Upper lobe of right lung (tissue), 1 donor: ENCODE measurements at places on chromosomes 1 and 21.

GRCh38 chr1:21845646-21846641, 33.9 kb downstream of the LDLRAD2 start:
- H3K4me3 ChIP-seq: no peak overlapping the region
- DNase-seq: no peak
- peaks cover 98% of the 10 kb centered on the region for H3K36me3 ChIP-seq
- no peaks in the 10 kb centered on the region for H3K27me3 ChIP-seq
- no peaks in the 10 kb centered on the region for H3K4me1 ChIP-seq

DNA sequence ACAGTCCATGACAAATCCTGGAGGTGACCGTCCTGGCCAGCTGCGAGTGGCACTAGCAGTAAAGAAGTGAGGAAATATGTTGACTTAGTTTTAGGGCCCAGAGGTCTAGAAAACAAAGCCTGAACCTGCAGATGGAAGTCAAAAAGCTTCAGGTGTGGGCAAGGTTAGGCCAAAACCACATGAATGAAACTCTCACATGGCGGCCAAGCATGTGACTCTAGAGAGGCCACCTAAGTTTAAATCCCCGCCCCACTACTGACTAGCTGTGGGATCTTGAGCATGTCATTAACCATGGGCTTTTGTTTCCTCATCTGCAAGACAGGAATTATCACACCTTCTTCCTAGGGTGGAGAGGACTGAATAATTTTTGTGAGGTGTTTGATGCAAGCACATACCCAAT, 148.2 kb upstream of the DAB1 start:
- no peak overlapping the region for H3K4me3 ChIP-seq
- DNase-seq: no peak
- H3K27ac ChIP-seq: no peak overlapping the region
- H3K27me3 ChIP-seq: no peaks in the 10 kb centered on the region

DNA sequence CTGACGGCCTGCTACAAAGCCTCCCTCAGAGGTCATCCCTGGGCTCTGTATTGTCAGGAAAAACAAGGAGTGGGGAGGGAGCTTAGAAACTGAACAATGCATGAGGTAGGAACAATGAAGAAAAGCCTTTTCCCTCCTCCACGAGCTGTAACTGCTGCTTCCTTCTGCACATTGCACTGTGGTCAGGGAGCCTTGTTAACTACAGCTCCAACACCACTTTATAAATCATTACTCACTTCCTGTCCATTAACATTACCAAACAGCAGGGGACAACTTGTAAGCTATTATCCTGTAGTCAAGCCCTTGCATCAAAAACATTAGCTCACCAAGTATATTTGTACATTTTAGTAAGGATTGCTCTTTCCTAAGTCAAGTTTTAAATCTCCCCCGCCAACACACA, 336.0 kb upstream of the NR5A2 start:
- H3K4me1 ChIP-seq: no peaks in the 10 kb centered on the region
- no peak for DNase-seq
- H3K27me3 ChIP-seq: no peaks in the 10 kb centered on the region
- H3K36me3 ChIP-seq: no peaks in the 10 kb centered on the region
- no peak overlapping the region for H3K27ac ChIP-seq
- H3K4me3 ChIP-seq: no peak overlapping the region

- H3K4me3 ChIP-seq: no peak overlapping the region
- H3K36me3 ChIP-seq: no peaks in the 10 kb centered on the region
Measured at GRCh38 chr21:44692798-44693512, 4.0 kb upstream of the KRTAP10-12 start.

GRCh38 chr1:217681806-217682205, 50.7 kb downstream of the SPATA17 start:
- H3K4me3 ChIP-seq: no peak overlapping the region
- H3K36me3 ChIP-seq: no peaks in the 10 kb centered on the region
- no peak overlapping the region for H3K27ac ChIP-seq
- no peak for DNase-seq
- no peaks in the 10 kb centered on the region for H3K27me3 ChIP-seq
- H3K4me1 ChIP-seq: no peaks in the 10 kb centered on the region
